ENCODE measurements at places on chromosomes 6 and 20.

DNA sequence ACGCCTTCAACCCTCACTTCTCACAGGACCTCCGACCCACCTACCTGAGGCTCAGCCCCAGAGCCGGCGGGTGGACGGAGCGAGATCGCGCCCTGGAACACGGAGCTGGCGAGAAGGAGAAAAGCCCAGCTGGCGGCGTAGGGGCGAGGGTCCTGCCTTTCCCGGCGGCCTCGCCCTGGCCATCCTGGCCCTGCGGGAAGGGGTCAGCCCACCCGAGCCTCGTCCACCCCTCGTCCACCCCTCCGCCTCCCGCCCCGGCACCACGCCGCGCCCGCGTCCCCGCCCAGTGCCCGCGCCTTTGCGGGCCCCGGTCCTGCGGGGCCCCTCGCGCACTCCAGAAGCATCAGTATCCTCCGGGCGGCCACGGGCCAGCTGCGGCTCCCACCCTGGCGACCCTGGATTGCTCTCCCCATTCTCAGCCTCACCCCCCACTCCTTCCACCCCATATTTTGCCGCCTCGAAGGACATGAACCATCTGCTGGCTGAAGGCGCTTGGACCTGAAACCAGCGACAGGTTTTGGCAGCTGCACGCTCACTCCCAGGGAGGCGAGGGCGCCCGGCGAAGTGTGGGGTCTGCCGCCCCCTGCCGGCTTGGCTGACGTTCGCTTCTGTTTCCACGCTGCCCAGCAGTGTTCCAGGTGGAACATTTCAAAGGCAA lies 65.1 kb downstream of the PLG start:
- peak; percentile 6 for DNase-seq

- no peak for DNase-seq
Observed at GRCh38 chr6:42212442-42212841, 5.2 kb downstream of the MRPS10 start.

- peak; percentile 53 for DNase-seq
Observed at GRCh38 chr20:58078741-58079522, 149.5 kb downstream of the ANKRD60 start.

DNA sequence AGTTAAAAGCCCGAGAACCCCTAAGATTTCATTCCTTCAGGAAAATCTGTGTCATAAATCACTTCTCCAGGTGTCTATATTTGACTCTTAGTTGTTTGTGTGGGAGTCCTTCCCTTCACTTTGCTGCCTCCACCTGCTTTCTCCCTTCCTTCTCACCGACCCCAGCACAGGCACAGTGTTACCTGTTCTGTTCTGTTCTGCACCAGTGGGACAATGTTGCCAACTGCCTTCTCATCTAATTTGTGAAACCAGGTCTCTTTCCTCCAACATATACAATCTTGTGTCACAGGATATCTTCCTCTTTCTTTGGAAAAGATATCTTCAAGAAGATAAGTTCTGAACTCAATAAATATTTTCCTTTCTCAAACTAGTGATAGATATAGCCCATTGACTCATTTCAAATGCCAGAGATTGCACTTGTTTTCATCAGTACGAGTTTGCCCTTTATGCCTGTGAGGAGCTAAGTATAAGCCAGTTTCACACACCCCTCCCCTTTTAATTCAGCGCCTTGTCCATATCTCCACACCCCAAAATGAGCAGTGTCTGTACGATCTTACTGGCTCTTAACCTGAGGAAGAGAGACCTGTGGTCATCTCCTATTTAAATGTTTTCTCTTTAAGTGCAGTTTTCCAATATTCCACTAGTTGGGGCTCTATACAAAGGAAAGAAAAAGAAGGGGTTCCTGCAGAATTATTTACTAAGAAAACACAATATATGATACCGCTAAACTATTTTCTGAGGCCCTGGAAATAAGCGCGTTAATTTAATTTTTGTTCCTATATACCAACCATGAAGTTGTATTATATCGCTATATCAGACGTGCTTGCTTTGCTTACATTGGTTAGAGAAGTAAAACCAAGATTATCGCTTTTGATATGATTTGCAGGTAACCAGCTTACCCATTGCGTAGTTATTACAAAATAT lies 81.6 kb upstream of the PREP start:
- no peak for DNase-seq

- no peak for DNase-seq
Observed at GRCh38 chr6:107827541-107827940, 3.4 kb upstream of the SCML4 start.

DNA sequence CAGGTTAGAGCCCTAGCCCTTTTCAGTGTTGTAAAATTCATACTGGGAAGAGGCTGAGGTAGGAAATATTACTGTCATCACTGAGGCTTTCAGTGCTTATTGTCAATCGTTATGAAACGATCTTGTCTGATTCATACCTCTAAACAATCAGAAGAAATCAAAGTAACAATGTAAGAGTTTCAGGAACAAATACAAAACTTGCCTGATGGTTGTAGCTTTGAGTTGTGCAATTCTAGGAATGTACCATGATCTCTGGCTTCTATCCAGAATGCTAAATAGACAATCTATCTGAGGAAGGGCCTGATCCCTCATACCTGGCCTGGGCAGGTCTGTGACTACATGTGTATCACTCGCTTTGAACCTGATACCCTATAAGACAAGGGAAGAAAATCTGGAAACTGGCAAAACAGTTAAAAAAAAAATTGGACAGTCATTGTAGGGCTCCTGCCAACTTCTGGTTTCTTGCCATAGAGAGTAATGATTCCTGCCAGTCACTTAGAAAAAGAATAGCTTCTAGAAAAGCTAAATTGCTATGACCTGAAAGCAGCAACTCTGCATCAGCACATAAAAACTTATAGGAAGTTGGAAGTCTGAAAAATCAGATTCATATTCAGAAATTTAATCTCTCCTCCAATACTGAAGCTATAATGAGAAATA lies 234.7 kb downstream of the BTBD9 start:
- DNase-seq = no peak

DNA sequence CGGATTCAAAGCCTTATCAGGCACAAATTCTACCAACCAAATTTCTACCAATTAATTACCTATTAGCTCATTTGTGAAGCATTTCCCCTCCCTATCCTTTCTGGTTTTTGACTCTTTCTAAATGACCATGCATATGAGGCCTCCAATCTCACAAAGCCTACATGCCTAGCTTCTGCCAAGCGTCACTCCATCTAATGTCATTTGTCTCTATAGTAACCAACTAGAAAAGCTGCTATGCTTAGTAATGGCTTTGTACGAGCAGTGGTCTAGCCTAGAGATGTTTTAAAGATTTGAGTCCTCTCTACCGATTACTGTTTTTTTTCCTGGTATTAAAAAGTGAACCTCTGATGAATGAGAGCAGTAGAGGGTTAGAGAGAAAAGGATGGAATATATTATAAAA lies 4.8 kb upstream of the ASF1A start:
- no peak for DNase-seq

DNA sequence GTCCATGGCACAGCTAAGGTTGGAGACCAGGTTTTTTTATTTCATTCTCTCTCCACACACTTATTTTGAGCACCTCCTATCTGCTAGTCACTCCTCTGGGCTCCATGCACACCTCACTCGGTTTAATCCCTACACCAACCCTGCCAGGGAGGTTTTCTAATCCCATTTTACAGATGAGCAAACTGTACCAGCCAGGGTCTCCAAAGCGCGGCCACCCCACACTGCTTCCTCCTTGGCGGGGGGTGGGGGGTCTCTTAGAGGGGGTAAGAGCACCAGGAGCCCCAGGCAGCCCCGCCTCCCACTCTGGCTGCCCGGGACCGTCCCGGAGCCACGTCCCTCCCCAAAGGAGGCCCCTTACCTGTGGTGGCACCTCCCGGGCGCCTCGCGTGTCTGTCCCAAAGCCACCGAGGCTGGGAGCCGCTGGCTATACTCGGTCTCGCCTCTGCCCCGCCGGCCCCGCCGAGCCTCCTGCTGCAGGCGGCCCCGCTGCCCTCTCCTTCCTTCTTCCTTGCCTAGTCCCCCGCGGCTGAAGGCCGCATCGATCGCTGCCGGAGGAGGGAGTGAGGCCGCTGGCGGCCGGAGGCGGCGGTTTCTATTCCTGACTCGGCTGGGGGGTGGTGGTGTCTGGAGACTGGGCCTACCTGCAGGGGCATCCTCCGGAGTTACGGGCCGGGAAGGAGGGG lies at the start of gene KCNS1:
TSS of gene KCNS1 (minus strand) at position 565 of the 683 bp plus-strand sequence. CDS start 1,891 bp downstream, outside the sequence.
- DNase-seq = no peak

DNA sequence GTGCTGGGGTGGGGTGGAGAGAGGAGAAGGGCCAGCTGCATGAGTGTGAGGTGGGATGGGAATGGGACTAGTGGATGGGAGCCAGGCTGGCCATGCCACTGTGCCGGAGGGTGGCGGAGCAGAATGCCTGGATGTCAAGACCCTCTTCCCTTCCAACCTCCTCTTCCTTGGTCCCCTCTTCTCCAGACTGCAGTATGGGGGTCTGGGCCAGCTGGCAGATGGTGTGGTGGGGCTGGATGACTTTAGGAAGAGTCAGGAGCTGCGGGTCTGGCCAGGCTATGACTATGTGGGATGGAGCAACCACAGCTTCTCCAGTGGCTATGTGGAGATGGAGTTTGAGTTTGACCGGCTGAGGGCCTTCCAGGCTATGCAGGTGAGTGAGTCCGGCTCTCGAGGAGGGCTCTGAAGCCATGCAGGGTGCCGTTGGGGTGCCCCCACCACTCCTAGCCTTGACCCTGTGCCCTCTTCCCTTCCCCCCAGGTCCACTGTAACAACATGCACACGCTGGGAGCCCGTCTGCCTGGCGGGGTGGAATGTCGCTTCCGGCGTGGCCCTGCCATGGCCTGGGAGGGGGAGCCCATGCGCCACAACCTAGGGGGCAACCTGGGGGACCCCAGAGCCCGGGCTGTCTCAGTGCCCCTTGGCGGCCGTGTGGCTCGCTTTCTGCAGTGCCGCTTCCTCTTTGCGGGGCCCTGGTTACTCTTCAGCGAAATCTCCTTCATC lies 7.7 kb downstream of the DDR1 start:
- DNase-seq = no peak

DNA sequence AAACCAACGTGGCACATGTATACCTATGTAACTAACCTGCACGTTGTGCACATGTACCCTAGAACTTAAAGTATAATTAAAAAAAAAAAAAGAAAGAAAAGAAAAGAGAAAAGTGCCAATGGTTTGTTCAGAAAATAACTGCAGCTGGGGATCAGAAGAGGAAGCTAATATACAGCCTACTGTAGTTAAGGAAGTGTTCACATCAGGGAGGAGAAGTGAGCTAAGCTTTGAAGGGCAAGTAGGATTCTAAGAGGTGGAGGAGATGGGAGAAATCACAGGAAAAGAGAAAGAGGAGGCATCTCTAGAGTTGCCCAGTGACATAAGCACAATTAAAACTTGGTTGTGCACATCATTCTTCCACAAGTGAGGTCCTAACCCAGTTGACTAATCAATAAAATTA lies 214.4 kb upstream of the DTNBP1 start:
- DNase-seq = no peak

- no peak for DNase-seq
Observed at GRCh38 chr6:97128507-97128906, 154.5 kb downstream of the MMS22L start.

GRCh38 chr6:24355393-24355792 lies 2.5 kb downstream of the DCDC2 start:
- DNase-seq = no peak

DNA sequence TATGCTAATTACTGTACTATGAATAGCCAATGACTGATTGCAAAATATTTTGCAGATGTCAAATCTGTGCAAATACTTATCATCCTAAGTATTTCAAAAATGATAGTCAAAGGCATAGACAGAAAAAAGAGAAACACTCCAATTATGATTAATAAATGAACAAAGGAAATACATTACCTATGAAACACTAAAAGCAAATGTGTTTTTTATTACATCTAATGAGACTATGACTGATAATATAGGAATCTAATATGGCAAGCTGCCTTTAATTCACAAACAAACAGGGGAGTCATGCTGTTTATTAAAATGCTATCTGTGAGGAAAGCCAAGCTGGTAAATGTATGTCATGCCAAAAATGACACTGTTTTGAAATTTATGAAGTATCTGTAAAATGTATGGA lies 713.2 kb upstream of the NRSN1 start:
- DNase-seq = no peak

DNA sequence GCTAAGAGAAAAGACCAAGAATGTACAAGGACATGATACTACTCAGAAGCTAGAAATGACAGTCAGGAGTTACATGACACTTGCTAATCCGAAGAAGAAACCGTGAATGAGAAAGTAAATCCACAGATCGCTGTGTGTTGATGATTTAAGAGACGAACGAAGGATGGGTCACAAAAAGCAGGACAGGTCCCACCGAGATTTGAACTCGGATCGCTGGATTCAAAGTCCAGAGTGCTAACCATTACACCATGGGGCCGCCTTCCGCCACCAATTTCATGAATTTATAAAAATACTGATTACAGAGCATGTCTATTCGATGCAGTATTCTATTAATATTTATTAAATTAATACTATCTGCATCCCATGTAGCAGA lies 54.0 kb upstream of the BTN3A2 start:
- DNase-seq = no peak

GRCh38 chr20:5779071-5779900 lies 29.1 kb downstream of the SHLD1 start:
- DNase-seq = no peak

DNA sequence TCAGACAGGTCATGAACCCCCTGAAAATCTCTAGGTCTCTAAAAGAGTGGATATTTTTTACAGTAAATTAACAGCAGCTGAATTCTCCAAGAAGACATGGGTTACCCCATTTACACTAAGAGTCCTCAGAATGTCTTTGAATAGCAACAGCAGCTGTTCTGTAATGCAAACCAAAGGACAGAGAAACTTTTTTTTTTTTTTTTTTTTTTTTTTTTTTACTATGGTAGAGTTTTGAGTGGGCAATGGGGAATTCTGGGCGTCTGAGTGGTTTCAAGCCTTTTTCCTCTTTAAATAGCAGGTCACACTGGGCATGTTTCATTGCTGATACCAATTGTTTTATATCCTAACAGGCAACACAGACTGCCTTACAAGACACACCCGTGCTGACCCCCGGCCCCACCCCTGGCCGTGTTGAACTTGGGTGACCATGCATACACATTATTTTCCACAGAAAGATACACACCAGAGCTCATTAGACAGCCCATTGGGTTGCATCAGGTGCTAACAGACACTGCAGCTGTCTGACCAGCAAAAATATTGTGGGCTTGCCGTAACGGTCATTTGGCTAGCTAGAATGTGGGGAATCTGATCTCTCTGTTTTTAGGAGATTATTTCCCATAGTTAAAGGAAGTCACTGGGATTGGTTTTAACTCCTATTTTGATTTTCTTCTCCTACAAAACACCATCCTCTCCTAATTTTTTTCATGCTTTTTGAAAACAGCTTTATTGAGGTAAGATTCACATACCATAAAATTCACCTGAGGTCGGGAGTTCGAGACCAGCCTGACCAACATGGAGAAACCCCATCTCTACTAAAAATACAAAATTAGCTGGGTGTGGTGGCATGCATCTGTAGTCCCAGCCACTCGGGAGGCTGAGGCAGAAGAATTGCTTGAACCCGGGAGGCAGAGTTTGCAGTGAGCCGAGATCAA lies 26.7 kb upstream of the IRF4 start:
- no peak for DNase-seq

DNA sequence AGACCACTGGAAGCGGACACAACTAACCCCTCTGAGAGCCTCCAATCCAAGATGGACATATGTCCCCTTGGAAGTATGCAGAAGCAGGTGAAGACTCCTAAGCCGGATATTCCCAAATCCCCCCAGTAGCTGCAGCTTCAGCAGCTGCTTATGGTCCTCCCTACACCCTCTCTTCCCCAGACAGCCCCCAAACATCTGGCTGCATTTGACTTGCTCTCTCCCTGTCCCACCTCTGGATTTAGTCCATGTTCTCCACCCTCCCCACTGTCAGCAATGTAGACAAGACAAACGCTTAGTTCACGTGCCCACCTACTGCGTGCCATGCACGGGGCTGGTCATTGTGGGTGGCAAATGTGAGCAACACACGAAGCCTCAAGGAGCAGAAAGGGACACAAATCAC lies 4.6 kb upstream of the ADAM33 start:
- no peak for DNase-seq

- no peak for DNase-seq
Observed at GRCh38 chr20:59813126-59813947, 120.1 kb downstream of the SYCP2 start.

All from retinal pigment epithelial cell (primary cell).